Endodermal cell (in vitro differentiated cells): ENCODE measurements at places on chromosomes 1 and 21.

- DNase-seq = peak; percentile 79
Measured at GRCh38 chr1:24555591-24556413, at the start of gene NCMAP. TSS of gene NCMAP (plus strand) at chr1:24556087. CDS start at chr1:24595431, 39,344 bp downstream.

DNA sequence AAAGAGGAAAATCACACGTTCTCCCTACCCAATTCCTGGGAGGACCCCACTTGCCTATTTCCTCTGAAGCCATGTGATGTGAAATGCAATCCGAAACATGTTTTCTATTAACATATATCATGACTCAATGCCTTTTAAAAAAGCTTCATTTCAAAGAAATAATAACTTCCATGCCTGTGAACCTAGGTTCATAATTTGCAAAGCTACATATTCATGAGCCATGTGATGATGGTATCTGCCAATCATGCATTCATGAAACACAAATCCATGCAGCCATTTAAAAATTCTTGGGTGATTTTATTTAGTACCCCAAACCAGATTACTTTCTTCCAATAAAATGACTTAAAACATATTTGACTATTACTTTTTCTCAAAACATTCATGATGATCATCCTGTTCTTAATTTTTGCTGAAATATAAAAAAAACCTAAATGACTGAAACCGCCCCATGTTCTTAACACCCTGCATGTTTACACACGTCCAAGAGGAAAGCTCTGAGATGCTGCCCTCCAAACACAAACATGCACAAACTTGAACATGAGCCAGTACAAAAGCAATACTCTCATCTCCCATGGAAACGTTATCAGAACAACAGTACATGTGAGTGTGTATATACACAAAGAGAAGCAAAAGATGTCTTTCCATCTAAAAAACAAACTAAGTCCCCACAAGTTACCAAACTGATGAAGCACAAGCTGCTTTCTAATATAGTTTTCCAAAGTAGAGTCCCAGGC lies 140.1 kb downstream of the TGFBR3 start:
- DNase-seq = no peak

DNA sequence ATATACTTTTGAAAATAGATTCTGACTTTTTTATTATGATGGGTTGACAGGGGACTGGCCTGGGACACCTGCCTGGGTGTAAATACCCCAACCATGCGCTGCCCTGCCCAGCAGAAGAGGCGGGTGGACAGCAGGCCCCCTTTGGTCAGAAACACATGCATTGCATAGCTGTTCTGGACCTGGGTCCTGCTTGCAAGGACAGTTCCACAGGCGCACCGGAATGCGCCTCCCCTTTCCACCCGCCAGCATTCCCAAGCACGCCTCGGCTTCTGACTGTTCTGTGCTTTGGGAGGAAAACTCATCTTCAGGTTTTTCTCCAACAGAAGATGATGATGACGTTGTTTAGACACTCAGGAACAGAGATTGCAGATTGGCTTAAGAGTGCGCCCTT lies 428 bp upstream of the ZNF678 start:
- no peak for DNase-seq

GRCh38 chr1:22540337-22540736 lies 23.0 kb upstream of the EPHA8 start:
- DNase-seq = no peak

DNA sequence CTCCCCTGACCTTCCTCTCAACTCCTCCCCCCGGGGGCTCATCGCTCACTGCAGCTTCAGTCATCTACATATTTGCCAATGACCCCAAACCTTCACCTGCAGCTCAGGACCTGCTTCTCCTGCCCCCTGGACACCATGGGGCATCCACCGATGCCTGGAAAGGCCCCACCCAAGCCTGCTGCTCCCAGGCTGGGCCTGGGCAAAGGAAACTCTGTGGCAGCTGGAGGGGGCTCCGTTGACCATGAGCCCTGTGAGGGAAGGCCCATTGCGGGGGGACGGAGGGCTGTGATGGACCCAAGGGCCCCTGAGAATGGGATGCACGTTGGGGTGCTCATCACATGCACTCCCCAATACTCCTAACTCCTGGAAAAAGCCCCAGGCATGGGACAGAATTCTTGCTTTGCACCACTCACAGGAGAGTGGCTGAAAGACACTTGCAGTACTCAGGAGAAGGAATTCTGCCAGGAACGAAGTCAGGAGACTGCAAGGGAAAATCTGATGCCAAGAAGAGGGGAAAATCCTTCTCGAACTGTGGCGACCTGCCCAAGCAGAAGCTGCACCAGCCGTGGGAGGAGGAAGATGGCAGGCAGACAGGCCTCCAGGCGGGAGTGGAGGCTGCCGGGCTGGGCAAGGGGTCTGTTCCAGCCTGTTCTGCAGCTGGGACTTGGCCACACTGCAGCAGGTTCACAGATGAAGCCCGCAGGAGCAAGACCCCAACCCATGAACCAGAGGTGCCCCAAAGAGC lies 18.4 kb downstream of the MATN1 start:
- no peak for DNase-seq

DNA sequence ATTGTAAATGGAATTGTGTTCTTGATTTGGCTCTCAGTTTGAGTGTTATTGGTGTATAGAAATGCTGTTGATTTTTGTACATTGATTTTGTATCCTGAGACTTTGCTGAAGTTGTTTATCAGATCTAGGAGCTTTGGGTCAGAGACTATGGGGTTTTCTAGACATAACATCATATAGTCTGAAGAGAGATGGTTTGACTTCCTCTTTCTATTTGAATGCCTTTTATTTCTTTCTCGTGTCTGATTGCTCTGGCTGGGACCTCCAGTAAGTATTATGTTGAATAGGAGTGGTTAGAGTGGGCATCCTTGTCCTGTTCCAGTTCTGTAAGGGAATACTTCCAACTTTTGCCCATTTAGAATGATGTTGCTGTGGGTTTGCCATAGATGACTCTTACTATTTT lies 39.1 kb upstream of the ANGPTL1 start:
- DNase-seq = no peak

- no peak for DNase-seq
Measured at GRCh38 chr1:146021050-146021445, 487 bp downstream of the HJV start.

- no peak for DNase-seq
Measured at GRCh38 chr1:201783058-201783457, 45.9 kb upstream of the IPO9 start.

DNA sequence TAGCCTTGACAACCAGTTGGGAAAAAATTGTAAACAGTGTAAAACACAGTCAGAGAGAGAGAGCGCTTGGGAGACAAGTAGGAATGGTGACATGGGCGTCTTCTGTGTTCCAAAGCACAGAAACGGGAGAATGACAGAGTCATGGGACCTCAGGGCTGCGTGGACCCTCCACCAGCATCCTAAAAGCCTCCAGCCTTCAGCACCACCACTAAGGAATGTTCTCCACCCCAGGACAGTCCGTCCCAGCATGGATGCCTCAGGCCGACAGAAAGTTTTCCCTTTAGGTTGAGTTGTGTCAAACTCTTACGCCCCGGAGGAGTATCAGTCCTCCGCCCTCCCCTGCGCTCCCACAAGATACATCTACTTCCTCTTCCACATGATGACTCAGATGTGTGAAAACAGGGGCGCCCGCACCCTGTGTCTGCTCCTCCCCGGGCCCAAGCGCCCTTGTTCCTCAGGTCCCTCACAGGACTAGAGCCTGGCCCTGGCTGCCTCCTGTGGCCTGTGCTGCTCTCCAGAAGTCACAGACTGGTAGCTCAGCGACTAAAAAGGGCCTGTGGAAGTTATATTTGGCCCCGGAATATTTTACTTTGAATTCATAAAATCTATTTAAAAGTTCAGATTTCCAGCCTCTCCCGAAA lies 63.9 kb upstream of the EFHD2 start:
- no peak for DNase-seq

- peak; percentile 86 for DNase-seq
Measured at GRCh38 chr1:94335950-94336349, 82.2 kb upstream of the ABCD3 start.
